ENCODE measurements at places on chromosomes 2 and 18. TPM values are rescaled to one million over a fixed set of nuclear protein-coding genes. Genes with fewer than 3 reads are reported as not detected.

Gene RAB6D
- 0.43 TPM for total RNA-seq

DNA sequence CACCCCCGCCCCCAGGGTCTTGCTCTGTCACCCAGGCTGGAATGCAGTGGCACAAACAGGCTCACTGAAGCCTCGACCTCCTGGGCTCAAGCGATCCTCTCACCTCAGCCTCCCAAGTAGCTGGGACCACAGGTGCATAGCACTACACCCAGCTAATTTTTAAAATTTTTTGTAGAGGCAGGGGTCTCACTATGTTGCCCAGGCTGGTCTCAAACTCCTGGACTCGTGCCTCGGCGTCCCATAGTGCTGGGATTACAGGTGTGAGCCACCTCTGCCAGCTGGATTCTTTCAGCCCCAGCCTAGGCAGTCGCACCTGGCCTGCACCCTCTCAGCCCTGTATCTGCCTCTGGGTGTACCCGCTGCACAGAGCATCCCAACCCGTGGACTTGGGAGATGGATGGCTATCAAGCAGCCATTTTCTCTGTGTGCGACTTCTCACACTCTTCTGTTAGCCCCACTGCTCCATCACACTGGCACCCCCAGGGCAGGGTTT, 166.4 kb upstream of the HAAO start:
- no peak overlapping the region for H3K27ac ChIP-seq
- peaks cover 28% of the 10 kb centered on the region for H3K4me1 ChIP-seq
- H3K4me3 ChIP-seq: no peak overlapping the region
- H3K36me3 ChIP-seq: no peaks in the 10 kb centered on the region
- H3K27me3 ChIP-seq: no peaks in the 10 kb centered on the region

Gene IL36RN
- 0.14 TPM for total RNA-seq

- H3K36me3 ChIP-seq: no peaks in the 10 kb centered on the region
- H3K27ac ChIP-seq: no peak overlapping the region
- H3K27me3 ChIP-seq: no peaks in the 10 kb centered on the region
- peak; percentile 39 for DNase-seq
Observed at GRCh38 chr18:3995476-3996102, 459.5 kb downstream of the DLGAP1 start.

DNA sequence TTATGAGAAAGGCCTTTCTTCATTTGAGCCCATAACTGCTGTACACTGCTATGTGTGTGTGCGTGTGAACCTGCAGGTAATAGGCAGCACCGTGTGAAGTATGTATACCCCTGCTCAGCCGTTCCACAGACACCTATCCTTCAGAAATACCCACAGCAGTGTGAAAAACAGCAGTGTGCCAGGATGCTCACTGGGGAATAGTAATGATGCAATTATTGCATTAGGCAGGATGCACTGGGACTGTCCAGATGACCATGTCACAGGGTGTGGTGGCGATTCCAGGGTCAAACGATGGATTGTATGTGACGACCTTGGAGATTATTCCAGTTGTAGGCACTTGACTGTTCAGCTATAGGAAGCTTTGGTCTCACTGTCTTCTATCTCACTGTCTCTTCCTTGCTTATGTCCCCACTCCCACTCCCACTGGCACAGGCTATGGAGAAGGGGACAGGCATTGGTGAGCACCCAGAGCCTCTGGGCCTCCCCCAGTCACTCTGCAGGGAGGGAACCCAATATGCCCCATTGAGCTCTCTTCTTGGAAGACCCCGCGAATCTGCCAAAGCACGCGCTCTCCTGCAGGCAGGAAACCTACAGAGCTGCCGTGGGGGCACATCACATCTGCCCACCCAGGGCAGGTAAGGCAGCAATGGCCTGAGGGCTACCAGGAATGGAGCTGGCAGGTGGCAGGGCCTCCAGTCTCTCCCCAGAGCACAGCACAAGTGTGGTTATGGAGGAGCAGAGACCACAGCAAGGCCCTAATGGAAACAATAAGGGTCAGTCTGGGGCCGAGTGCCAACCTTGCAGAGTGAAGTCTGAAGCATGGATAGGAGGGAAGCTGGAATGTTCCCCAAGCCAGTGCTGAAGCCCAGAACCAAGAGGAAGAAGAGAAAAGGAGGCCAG, 518.9 kb upstream of the RAB6C start:
- no peaks in the 10 kb centered on the region for H3K4me1 ChIP-seq
- H3K36me3 ChIP-seq: no peaks in the 10 kb centered on the region
- H3K27ac ChIP-seq: no peak overlapping the region
- no peaks in the 10 kb centered on the region for H3K27me3 ChIP-seq
- H3K4me3 ChIP-seq: no peak overlapping the region
- no peak for DNase-seq

DNA sequence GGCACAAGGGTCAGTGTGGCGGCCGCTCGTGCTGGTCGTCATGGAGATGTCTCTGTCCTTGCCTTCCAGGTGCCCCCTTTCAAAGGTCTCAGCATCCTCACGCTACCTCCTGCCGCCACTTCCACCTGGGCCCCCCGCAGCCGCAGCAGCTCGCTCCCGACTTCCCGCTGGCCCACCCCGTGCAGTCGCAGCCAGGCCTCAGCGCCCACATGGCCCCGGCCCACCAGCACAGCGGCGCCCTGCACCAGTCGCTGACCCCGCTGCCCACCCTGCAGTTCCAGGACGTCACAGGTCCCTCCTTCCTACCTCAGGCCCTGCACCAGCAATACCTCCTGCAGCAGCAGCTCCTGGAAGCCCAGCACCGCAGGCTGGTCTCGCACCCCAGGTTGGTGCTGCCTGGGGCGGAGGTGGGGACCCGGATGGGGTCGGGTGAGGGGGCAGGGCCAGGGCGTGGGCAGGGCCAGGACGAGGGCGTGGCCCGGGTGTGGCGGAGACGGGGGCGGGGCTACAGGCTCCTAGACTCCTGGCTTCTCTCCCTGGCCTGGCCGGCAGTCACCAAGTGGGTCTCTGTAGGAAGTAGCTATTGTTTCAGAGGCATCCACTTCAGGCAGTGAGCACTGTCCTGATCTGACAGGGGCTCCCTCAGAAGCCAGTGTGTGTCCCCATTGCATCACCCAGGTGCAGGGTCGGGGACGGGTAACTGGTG, 223.7 kb downstream of the LOXHD1 start:
- no peaks in the 10 kb centered on the region for H3K36me3 ChIP-seq
- H3K4me1 ChIP-seq: no peaks in the 10 kb centered on the region
- H3K4me3 ChIP-seq: no peak overlapping the region
- no peak overlapping the region for H3K27ac ChIP-seq
- peaks cover 6% of the 10 kb centered on the region for H3K27me3 ChIP-seq

Gene CYP20A1
- 14.4 TPM for total RNA-seq

GRCh38 chr2:158202161-158202815, 100.6 kb downstream of the UPP2 start:
- no peaks in the 10 kb centered on the region for H3K36me3 ChIP-seq
- H3K4me1 ChIP-seq: peaks cover 5% of the 10 kb centered on the region
- no peaks in the 10 kb centered on the region for H3K27me3 ChIP-seq
- no peak overlapping the region for H3K27ac ChIP-seq

- H3K27ac ChIP-seq: no peak overlapping the region
- no peaks in the 10 kb centered on the region for H3K27me3 ChIP-seq
- peak overlapping the region; percentile 30 for H3K4me3 ChIP-seq
- H3K4me1 ChIP-seq: peaks cover 27% of the 10 kb centered on the region
- H3K36me3 ChIP-seq: no peaks in the 10 kb centered on the region
Observed at GRCh38 chr2:96762529-96763311, 2.0 kb downstream of the CNNM4 start.

DNA sequence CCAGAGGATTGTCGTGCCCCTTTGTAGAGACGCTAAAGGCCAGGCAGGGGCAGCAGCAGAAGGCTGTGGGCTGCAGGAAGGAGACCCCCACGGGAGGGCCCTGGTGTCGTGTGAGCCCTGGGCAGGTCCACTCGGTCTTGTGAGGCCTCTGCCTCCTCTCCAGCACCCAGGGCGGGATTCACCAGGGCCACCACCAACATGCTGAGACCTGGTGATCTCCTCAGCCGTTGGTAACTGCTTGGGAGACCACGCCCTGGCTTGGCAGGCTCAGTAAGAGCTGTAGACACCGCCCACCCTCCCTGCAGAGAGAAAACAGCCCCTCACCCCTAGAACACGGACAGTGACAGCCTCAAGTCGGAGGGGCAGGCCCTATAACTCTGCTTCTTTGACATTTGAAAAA, 21.1 kb downstream of the MBP start:
- peaks cover 32% of the 10 kb centered on the region for H3K4me1 ChIP-seq
- DNase-seq: no peak
- no peak overlapping the region for H3K27ac ChIP-seq

GRCh38 chr2:144679942-144680341, 160.0 kb upstream of the ZEB2 start:
- H3K36me3 ChIP-seq: no peaks in the 10 kb centered on the region
- H3K4me1 ChIP-seq: no peaks in the 10 kb centered on the region
- no peak for DNase-seq
- no peak overlapping the region for H3K4me3 ChIP-seq

Gene UGT1A4
- not detected for total RNA-seq

- H3K4me1 ChIP-seq: no peaks in the 10 kb centered on the region
- H3K27me3 ChIP-seq: no peaks in the 10 kb centered on the region
- no peak overlapping the region for H3K27ac ChIP-seq
- no peak for DNase-seq
- no peak overlapping the region for H3K4me3 ChIP-seq
Observed at GRCh38 chr2:142803158-142803557, 74.3 kb upstream of the KYNU start.

DNA sequence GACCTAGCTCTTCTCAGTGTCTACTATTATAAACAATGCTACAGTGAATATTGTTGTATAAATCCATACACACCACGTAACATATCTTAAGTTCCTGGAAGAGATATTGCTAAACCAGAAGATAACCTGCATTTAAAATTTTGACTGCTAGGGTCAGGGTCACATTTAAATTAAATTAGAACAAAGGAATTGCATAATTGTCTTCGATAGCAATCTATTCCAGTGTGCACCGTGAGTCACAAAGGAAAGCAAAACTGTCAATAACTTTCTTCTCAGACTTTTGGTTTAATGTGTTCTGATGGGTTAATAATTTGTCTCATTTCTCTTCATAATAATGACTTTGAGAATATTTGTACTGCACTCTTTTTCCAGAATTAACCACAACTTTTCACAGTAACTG, 4.2 kb downstream of the GEN1 start:
- H3K36me3 ChIP-seq: no peaks in the 10 kb centered on the region
- H3K27me3 ChIP-seq: no peaks in the 10 kb centered on the region
- H3K27ac ChIP-seq: no peak overlapping the region
- no peak overlapping the region for H3K4me3 ChIP-seq
- peaks cover 17% of the 10 kb centered on the region for H3K4me1 ChIP-seq
- DNase-seq: no peak

DNA sequence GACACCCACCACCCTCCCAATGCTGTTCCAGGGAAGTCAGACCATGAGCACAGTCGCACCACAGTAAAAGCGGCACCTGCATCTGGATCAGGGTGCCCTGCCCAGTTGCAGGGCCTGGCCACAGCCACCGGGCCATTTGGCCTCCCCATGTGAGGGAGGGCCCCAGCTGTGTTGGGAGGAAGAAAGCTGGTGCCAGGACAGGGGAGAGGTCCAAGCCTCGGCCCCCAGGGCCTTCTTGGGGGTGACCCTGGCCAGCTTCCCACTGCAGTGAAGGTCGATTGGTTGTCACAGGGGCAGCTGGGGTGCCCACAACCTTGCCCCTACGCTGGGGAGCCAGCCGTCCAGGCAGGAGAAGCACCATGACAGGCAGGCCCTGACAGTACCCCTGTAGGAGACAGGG, 183.2 kb upstream of the RAB6C start:
- H3K27ac ChIP-seq: no peak overlapping the region
- H3K27me3 ChIP-seq: no peaks in the 10 kb centered on the region
- H3K4me1 ChIP-seq: no peaks in the 10 kb centered on the region
- no peaks in the 10 kb centered on the region for H3K36me3 ChIP-seq

Gene SH3RF3
- total RNA-seq: 7.3 TPM

DNA sequence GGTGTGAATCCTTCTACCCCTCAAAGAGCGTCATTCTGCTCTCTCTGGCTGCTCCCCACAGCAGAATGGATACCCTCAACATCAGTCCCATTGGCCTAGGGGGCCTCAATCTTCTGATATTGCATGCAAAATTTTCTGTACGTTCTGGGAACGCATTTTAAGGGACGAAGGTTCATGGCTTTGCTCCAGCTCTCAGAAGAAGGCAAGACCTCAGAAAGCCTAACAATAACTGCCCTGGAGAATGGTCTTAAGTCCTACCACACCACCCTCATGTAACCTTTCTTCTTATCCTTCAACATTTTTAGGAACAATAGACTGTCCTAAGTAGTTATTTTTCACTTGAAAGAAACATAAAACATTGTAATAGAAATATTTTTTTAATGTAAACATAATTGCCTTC, 212.6 kb downstream of the PRKCE start:
- H3K36me3 ChIP-seq: no peaks in the 10 kb centered on the region
- no peaks in the 10 kb centered on the region for H3K27me3 ChIP-seq
- no peak for DNase-seq
- H3K4me1 ChIP-seq: peaks cover 6% of the 10 kb centered on the region
- no peak overlapping the region for H3K27ac ChIP-seq

Gene EVX2
- not detected for total RNA-seq

DNA sequence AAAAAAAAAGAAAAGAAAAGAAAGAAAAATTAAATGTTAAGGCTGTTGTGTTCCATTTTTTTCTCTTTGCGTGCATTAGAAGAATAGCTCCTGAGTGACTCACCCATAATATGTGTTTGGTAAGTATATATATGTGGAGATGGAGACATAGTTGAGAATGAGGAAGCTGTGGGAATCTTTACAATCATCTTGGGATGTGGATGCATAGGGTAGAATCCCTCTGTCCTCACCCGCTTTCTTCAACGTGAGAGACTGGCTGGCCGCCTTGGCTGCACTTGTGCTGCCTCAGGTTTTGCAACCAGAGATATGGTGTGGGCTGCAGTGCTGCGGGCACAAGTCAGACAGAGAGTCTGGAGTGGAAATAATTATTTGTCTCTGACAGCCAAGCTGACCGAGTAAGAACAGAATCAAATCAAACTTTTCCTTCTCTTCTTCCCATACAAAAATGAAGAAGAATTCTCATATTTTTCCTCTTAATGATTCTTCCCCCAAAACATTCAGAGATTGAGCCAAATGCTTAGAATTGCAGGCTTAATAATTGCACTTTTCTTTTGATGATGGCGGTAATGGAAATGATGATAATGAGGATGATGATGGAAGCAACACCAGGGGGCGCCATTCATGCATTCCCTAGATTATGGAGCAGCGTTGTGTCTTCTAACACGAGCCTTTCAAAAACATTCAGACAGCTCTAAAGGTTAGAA, 48.5 kb downstream of the SERPINB7 start:
- DNase-seq: peak; percentile 10
- H3K27ac ChIP-seq: no peak overlapping the region
- H3K27me3 ChIP-seq: no peaks in the 10 kb centered on the region
- H3K4me3 ChIP-seq: no peak overlapping the region
- H3K36me3 ChIP-seq: no peaks in the 10 kb centered on the region
